ENCODE measurements at places on chromosomes 13 and 19. TPM values are rescaled to one million over a fixed set of nuclear protein-coding genes. Genes with fewer than 3 reads are reported as not detected.

GJB2 gene
- 343 TPM for total RNA-seq

MUC16 gene
- total RNA-seq, result under 0.01 TPM

PCDH8 gene
- 8.4 TPM for total RNA-seq

ZNF93 gene
- total RNA-seq, result 14.3 TPM

PSPC1 gene
- total RNA-seq, result 73.9 TPM

GPR183 gene
- 27.0 TPM for total RNA-seq

TYK2 gene
- 44.5 TPM for total RNA-seq

PCDH17 gene
- total RNA-seq, result 82.6 TPM

All from spinal cord (tissue), 10 donors.